Vagina (tissue), 2 donors: ENCODE measurements at places on chromosomes 4 and X.
A peak's percentile ranks its signal among the peaks of the same experiment; 100 is the strongest.

- no peak overlapping the region for H3K27ac ChIP-seq
- no peaks in the 10 kb centered on the region for H3K4me1 ChIP-seq
- H3K27me3 ChIP-seq, result no peaks in the 10 kb centered on the region
- DNase-seq, result no peak
Observed at GRCh38 chrX:1491851-1492349, 39.2 kb upstream of the ASMTL start.

DNA sequence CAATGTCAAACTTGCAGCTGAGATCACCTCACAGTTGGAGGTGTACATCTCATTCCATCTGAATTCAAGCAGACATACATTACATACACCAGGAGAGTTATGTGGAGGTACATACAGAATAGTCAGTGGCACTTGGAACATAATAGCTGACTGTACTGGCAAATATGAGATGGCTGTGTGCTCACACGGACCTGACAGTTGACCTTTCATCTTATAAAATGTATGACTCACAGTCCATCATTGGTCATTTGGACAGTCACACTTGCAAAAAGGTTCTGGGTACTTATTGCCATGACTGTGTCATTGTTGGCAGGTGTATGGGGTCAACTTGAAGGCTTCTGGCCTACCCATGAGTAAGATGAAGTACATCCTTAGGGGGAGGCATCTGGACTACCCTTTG is 88.6 kb upstream of the WDR1 start:
- H3K27ac ChIP-seq, result no peak overlapping the region
- no peaks in the 10 kb centered on the region for H3K27me3 ChIP-seq
- H3K4me3 ChIP-seq, result no peak overlapping the region
- no peak for DNase-seq
- no peaks in the 10 kb centered on the region for H3K4me1 ChIP-seq

DNA sequence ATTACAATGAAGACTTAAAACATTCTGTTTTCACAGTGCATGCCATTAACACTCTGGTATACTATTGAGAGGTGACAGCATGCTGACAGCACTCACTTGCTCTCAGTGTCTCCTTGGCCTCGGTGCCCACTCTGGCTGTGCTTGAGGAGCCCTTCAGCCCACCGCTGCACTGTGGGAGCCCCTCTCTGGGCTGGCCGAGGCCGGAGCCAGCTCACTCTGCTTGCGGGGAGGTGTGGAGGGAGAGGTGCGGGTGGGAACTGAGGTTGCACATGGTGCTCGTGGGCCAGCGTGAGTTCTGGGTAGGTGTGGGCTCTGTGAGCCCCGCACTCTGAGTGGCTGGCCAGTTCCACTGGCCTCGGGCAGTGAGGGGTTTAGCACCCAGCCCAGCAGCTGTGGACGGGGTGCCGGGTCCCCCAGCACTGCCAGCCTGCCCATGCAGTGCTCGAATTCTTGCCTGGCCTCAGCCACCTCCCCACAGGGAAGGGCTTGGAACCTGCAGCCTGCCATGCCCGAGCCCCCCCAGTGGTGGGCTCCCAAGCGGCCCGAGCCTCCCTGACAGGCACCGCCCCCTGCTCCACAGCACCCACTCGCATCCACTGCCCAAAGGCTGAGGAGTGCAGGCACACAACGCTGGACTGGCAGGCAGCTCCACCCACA is 135.3 kb upstream of the AR start:
- no peaks in the 10 kb centered on the region for H3K36me3 ChIP-seq
- no peak for DNase-seq
- H3K27ac ChIP-seq, result no peak overlapping the region
- H3K4me3 ChIP-seq, result no peak overlapping the region
- H3K4me1 ChIP-seq, result no peaks in the 10 kb centered on the region

DNA sequence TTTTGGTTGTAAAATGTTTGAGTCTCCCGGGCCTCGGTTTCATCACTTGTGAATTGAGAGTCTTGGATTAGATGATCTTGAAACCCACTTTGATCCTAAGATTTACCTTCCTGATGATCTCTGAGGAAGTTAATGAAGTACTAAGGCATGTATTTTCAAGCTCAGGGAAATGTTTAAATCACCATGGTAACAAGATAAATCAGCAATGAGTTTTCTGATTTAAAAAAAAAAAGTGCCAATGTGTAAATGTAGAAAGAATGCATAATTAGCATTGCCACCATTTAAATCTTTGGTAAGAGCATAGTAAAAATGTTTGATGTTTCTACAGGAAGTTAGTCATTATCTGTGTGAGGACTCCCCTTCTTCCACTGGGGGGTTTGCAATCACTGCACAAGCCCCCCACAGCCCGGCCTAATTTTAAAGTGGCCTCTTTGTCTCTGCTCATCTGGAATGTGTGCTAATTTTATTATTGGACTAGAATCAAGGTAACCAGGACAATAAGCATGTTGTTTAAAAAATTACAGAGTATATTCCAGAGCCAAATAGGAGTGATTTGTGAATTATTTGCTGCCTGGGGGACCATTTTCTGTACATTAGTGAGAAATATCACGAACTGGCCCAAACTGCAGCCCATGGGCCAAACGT is 93.6 kb downstream of the SLC34A2 start:
- DNase-seq, result no peak
- no peaks in the 10 kb centered on the region for H3K4me1 ChIP-seq
- H3K27me3 ChIP-seq, result no peaks in the 10 kb centered on the region
- no peaks in the 10 kb centered on the region for H3K36me3 ChIP-seq
- H3K4me3 ChIP-seq, result no peak overlapping the region
- H3K27ac ChIP-seq, result no peak overlapping the region

DNA sequence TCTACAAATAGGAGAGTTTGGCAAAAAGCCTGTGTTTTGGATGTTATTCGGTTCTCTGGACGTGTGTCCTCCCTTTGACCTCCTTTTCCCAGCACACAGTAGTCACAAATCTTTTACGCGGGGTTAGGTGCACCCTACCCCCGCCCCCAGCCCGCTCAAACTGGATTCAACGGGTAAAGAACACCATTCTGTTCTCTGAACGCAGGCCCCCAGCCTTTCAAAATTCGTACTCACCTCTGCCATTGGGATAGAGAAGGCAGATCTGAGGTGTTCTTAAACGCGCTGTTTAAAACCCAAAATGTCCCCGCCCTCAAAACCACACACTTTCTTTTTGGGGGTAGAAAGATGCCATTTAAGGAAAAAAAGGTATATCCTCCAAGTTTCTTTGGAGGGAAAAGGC is 2.7 kb downstream of the LEF1 start:
- H3K36me3 ChIP-seq, result no peaks in the 10 kb centered on the region
- peaks cover 12% of the 10 kb centered on the region for H3K27me3 ChIP-seq
- no peak for DNase-seq
- peak overlapping the region; percentile 48 for H3K4me3 ChIP-seq
- H3K27ac ChIP-seq, result peak overlapping the region; percentile 41
- peaks cover 13% of the 10 kb centered on the region for H3K4me1 ChIP-seq

GRCh38 chrX:18973527-18974192 is 10.3 kb downstream of the PHKA2 start:
- DNase-seq, result no peak
- no peaks in the 10 kb centered on the region for H3K4me1 ChIP-seq
- no peak overlapping the region for H3K27ac ChIP-seq
- H3K4me3 ChIP-seq, result no peak overlapping the region
- H3K36me3 ChIP-seq, result no peaks in the 10 kb centered on the region

DNA sequence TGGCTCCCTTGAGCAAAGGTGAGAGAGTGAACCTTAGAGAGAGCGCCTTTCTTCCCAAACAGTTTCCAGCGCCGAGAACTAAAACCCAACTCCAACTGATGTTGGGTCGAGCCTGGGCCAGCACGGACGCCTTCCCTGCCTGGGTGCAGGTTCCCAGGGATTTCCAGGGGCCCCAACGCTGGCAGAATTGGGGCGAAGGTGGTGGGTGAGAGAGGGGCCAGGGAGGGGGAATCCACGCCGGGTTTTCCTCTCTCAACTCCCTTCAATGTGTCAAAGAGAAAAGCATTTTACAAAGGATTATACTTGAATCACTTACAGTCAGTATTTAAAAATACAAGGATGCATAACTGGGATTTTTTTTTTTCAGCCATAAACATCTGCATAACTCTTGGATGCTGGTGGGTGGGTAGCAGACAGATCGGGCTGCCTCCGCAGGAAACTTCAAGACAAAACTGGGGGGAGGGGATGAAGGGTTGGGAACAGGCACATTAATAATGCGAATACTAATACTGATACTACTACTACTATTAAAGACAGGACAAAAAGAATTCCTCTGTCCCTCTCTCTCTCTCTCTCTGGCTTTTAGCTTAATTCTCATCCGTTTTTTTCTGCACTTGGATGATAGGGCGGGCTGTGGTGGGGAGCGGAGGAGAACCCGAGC is 1.3 kb upstream of the ARX start:
- no peak overlapping the region for H3K4me3 ChIP-seq
- no peaks in the 10 kb centered on the region for H3K36me3 ChIP-seq
- H3K27ac ChIP-seq, result no peak overlapping the region
- H3K27me3 ChIP-seq, result peaks cover 7% of the 10 kb centered on the region

DNA sequence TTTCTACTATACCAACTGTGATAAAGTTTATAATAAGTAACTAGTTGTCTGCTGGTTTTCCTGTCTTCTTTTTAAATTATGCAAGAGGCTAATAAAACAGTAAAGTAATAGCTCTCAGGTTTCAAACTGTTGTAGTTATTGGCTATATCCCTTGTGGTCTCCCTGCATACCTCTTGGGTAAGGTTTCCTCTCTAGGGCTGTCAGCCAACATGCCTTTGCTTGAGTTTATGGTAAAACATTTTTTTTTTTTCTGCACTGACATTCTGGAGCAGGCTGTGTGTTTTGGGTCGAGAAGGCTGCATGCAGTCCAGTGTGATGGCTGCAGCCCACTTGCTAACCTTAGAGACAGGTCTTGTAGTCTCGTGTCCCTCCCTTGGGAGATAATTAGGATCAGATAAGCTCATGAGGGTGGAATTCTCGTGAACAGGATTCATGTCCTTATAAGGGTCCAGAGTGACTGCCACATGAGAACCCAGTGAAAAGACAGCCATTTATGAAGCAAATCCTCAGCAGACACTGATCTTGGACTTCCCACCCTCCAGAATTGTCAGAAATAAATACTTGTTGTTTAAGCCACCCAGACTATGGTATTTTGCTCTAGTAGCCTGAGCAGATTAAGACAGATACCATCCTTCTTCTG is 831.2 kb downstream of the CCSER1 start:
- H3K4me1 ChIP-seq, result no peaks in the 10 kb centered on the region
- H3K27me3 ChIP-seq, result no peaks in the 10 kb centered on the region
- H3K36me3 ChIP-seq, result no peaks in the 10 kb centered on the region
- H3K4me3 ChIP-seq, result no peak overlapping the region
- H3K27ac ChIP-seq, result no peak overlapping the region
- DNase-seq, result no peak

DNA sequence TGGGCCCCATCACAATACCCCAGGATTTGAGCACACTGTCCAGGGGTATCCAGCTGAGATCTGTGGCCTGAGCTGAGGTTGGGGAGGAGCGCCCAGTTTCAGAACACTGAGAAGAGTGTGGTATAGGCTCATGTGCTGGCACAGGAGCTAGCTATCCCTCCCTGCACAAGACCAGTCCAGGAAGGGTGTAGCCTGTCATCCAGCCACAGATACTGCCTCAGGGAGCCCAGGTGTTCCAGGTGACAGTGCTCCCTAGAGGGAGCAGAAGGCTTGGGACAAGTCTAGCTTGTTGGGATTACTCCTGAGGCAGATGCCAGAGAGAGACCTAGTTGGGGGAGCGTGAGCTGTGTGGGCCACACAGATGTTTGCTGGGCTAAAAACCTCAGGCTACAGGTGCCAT is 79.6 kb upstream of the GLRA2 start:
- H3K27ac ChIP-seq, result no peak overlapping the region
- H3K27me3 ChIP-seq, result no peaks in the 10 kb centered on the region
- no peaks in the 10 kb centered on the region for H3K36me3 ChIP-seq
- H3K4me1 ChIP-seq, result no peaks in the 10 kb centered on the region

DNA sequence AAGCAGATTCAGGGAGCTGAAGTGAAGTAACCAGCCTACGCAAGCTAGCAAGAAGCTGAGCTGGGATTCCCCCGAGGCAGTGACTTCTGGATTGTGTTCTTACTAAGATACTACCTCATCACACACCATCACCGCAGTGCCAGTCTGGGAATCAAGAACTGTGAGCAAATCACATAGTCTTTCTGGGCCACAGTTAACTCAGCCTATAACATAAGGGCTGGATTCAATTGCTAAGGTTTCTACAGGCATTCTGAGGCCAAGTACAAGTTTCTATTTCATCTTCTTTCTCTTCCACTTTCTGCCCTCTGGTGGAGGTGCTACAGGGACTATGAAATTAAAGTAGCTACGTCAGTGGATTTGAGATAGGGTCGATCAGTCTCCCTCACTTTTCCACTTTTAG is 1.4 kb upstream of the CORIN start:
- H3K27me3 ChIP-seq, result no peaks in the 10 kb centered on the region
- DNase-seq, result no peak
- H3K4me3 ChIP-seq, result no peak overlapping the region
- peaks cover 5% of the 10 kb centered on the region for H3K36me3 ChIP-seq
- no peak overlapping the region for H3K27ac ChIP-seq

DNA sequence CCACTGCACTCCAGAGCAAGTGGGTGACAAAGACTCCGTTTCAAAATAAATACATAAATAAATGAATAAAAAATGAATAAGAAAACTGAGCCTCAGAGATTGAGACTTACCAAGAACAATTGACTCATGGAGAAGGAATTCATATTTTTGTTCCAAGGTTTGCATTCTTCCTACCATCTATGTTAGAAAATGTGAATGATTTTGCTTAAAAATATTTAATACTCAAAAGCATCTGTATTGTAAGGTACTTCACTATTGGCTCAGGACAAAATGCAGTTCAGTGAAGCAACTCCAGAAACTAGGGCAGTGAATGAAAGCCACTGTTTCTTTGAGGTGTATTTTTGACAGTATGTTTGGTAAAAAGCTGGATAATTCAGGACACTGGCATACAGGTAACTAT is 54.1 kb downstream of the XAGE2 start:
- H3K27me3 ChIP-seq, result no peaks in the 10 kb centered on the region
- H3K27ac ChIP-seq, result no peak overlapping the region
- DNase-seq, result no peak

DNA sequence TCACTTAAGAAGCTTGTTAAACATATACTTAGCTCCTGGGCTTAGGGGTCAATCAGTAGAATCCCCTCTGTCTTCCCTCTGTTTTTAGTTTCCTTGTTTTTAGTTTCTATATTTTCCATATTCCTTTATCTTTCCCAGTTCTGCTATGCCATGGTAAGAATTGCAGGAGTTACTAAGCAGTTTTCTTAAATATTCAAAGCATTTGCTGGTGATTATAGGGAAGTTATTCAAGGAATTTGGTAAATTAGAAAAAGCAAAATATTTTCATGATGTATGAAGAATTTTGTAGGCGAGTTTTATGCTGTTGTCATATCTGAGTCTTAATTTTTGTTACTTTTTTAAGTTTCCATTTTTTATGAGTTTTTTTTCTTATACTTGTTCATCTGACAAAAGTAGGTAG is 91.6 kb upstream of the NUDT6 start:
- no peaks in the 10 kb centered on the region for H3K36me3 ChIP-seq
- no peaks in the 10 kb centered on the region for H3K4me1 ChIP-seq
- H3K27ac ChIP-seq, result no peak overlapping the region
- H3K4me3 ChIP-seq, result no peak overlapping the region
- H3K27me3 ChIP-seq, result no peaks in the 10 kb centered on the region

GRCh38 chr4:169200361-169201030 is 70.3 kb downstream of the SH3RF1 start:
- no peak overlapping the region for H3K27ac ChIP-seq
- peaks cover 33% of the 10 kb centered on the region for H3K4me1 ChIP-seq
- H3K27me3 ChIP-seq, result no peaks in the 10 kb centered on the region
- H3K36me3 ChIP-seq, result no peaks in the 10 kb centered on the region
- no peak for DNase-seq
- H3K4me3 ChIP-seq, result no peak overlapping the region

GRCh38 chrX:119041175-119041574 is 31.6 kb upstream of the CT47C1 start:
- DNase-seq, result peak; percentile 92
- no peaks in the 10 kb centered on the region for H3K27me3 ChIP-seq
- no peaks in the 10 kb centered on the region for H3K36me3 ChIP-seq
- peaks cover 15% of the 10 kb centered on the region for H3K4me1 ChIP-seq
